ENCODE measurements at places on chromosomes 11 and 22.
A peak's percentile ranks its signal among the peaks of the same experiment; 100 is the strongest.

GRCh38 chr11:119356349-119357031, 10.0 kb upstream of the MFRP start:
- DNase-seq = peak; percentile 52

DNA sequence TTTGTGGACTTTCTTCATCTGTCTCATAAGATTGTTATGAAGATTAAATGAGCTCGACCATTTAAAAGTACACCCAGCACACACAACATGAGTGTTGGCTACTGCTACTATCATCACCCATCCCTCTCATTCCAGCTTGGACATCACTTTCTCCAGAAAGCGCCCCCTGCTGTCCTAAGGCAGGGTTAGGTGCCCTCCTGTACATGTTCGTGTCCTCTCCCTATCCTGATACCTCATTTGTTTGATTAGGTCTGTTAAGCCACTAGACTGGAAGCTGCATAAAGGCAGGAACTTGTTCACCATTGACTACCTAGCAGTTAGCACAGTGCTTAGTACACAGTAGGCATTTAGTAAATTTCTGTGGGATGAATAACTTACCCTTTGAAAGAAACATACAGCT, 85.5 kb downstream of the ENTHD1 start:
- no peak for DNase-seq

- DNase-seq = no peak
These were observed 18.1 kb downstream of the ANO3 start for GRCh38 chr11:26350002-26350401.

DNA sequence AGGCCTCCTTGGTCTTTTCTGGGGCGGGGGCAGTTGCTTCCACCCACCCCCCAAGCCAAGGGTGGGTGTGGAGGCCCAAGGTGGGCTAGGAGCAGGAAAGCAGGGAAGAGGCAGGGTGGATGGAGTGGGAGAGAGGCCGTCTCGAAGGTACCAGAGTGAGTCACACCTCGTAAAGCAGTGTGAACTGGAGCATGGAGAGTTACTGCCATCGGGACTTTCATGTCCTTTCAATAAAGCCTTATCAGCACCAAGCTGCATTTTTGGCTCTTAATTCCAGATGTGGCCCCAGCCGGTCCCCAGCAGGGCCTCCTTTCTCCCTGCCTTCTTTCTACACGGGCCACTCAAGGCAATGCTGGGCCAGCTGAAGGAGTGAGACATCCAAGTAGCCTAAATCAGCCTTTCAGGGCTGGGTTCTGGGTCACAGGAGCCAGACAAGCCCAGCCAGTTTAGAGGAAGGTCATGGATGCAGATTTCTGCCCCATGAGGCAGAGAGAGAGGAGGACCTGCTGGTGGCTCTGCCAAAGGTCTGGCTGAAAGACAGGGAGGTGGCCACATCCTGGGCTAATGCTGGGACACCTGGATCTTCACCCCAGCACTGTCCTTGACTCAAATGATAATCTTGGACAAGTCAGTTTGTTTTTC, 59.0 kb upstream of the CD82 start:
- no peak for DNase-seq

Data from stimulated activated CD8-positive, alpha-beta memory T cell treated with anti-CD3 and anti-CD28 coated beads, Interleukin-15, amount 100 ng/mL, for 24 hours (primary cell).